ENCODE measurements at places on chromosomes 5 and 9.

- DNase-seq = peak; percentile 90
Measured at GRCh38 chr9:136312436-136312835, 8.5 kb upstream of the CCDC187 start.

- DNase-seq = no peak
Measured at GRCh38 chr5:14057289-14057688, 85.9 kb upstream of the TRIO start.

- no peak for DNase-seq
Measured at GRCh38 chr5:162806195-162806594, 631.2 kb upstream of the CCNG1 start.

- DNase-seq = no peak
Measured at GRCh38 chr5:170510126-170510525, 6.3 kb downstream of the KCNIP1 start.

DNA sequence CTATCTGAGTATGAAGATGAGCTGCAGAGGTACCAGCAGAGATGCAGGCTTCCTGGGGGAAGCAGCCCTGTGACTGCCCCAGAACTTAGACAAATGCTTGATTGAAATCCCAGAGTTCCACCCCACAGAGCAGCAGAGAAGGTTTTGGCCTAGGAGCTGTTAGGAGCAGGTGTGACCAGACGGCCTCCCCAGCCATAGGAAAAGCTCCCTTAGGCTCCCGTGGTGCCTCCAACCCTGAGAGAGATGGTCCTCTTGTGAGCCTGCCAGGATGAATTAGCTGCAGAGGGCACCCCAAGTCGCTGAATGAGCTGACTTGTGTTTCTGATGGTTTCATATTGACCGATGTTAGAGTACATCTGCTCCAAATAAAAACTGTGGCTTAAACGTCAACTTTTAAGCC lies 22.1 kb downstream of the NTRK2 start:
- no peak for DNase-seq

- no peak for DNase-seq
Measured at GRCh38 chr9:105444130-105444529, 3.7 kb upstream of the FSD1L start.

DNA sequence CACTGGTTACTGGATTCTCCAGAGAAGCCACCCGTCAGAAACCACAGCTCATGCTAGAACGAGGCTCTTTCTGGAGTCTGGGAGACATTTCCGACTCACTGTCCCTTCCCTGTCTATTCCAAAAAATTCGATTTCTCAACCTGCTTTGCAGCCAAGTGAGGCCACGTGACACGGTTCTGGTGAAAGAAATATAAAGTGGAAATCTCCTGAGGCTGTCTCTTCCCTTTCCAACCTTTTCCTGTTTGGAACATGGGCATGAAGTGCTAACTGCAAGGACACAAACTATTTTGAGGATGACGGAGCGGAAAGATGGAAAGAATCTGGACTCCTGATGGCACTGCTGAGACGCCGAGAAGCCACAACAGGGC lies 6.1 kb upstream of the PTGS1 start:
- DNase-seq = no peak

- no peak for DNase-seq
Measured at GRCh38 chr5:65394087-65394486, 87.6 kb downstream of the ADAMTS6 start.

DNA sequence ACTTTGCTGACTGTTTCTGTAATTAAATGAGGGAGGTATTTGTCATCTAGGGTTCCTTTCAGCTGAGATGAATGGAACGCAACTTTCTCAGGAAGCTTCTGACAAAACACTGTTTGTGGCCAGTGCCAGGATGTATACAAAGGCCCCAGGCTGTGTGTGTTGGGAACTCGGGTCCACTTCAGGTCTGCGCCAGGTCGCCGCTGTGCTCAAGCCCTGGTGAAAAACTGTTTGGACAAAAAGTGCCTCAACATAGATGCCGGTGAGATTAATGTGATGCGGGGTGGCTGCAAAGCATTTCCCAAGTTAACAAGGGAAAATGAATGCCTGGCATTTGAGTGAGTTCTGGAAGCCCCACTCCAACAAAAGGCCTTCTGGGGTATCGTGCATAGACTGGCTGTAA lies 156.4 kb downstream of the GABBR2 start:
- DNase-seq = no peak

- no peak for DNase-seq
Measured at GRCh38 chr5:157819502-157820115, 39.3 kb downstream of the CLINT1 start.

DNA sequence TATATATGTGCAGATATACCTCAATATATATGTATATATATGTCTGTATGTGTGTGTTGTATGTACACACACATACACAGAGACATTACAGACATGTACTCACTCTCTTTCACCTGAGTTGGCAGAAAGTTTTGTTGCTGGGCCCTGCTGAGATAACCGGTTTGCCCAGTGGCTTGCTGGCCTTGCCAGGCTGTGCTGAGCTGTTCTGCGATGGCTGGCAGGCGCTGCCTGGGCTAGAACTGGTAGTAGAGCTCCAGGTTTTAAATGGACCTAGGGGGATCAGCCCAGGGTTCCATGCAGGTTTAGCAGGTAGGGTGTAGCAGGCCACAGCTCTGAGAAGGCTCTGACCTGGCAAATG lies 394.3 kb downstream of the GADD45G start:
- DNase-seq = no peak

- no peak for DNase-seq
Measured at GRCh38 chr9:89519366-89519805, 21.5 kb upstream of the SEMA4D start.

DNA sequence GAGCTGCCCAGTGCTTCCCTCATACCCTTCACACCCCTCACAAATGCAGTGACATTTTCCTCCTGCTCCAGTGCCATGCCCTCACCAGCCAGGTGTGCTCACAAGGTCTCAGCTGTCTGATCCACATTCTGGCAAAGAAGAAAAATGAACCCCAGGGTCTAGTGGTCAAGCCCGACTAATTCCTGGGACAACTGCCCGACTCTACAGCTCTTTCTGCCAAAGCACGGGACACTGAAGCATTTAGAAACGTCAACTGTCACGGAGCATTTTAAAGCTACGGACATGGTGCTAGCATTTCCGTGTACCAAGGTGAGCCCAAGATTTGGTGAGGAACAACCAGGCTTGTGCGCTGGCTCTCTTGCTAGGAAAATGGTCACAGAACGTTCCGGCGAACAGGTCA lies 56.8 kb upstream of the PHYKPL start:
- no peak for DNase-seq

DNA sequence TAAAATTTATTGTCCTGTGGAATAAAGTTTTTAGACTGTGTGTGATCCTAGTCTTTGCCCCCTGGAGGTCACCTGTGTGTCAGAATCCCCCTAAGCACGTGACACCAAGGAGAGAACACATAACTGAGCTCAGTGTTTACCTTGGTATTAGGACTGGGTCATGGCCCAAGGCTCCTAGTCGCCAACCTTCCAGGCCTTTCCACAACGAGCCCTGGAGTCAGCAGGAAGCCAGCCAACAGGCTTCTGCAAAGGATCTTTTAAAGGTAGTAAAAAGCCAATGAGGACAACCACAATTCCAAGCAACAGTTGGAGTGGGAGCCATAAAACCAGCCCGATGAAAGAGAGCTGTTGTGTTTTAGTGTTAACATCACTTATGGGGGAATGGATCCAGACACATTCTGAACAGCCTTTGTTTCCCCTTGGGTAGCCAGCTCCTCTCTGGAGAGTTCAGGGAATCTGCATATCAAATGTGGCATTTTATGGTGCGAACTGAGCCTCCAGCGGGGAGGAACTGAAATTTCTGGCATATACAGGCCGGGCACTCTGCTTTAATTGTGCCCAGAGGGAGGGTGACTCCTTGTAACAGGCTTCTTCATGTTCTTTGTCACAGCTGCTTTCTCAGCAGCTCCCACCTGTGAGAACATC lies 239.9 kb downstream of the FSTL4 start:
- DNase-seq = no peak

DNA sequence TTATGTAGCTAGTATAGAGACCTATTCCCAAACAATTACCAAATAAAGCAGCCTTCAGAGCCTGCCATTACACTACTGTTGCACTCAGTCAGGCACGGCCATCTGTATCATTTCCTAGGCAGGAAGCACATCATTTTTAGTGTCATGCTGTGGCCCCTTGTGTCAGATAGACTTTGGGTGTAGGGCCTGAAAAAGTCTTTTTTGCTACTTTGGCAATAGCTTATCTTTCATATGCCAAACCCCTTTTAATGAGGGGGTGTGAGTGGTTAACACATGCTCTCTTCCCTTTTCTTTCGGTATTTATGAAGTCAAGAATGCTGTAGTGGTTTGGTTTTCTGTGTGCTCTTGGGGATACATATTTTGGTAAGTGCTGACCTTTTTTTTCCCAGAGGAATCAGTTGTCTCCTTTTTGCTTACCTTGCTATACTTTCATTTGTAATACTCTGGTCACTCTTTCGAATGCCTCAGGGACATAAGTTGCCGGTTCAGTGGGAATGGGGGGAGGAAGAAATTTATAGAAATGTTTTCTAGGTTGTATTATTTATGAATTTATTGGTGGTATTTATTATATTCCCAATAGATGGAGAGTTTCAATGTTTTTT lies 209.8 kb downstream of the CSNK1G3 start:
- DNase-seq = no peak

Data from 8988T (cell line).